ENCODE measurements at places on chromosomes 7 and 10.

GRCh38 chr10:45418849-45419675 is 45.0 kb downstream of the ALOX5 start:
- DNase-seq: peak; percentile 74

DNA sequence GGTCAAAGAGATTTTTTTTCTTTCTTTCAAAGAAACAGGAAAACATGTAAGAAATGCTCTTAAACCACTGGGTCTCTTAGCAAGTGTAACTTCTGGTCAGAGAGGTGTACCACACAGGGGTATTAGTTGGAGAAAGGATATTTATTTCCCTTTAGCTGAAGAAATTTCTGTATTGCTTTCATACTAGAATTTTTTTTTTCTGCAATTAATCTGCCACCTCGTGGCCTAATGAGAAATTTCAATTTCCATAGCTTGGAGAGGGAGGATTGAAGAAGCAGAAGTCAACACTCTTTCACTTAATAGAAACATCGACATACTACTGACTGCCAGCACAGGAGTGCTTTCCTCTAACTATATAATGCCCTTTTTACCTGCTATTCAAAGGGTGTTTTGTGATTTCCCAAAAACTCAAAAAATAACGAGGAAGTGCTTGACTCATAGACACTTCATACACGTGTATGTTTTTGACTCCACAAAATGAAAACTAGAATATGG is 177.6 kb upstream of the NAMPT start:
- DNase-seq: peak; percentile 60

DNA sequence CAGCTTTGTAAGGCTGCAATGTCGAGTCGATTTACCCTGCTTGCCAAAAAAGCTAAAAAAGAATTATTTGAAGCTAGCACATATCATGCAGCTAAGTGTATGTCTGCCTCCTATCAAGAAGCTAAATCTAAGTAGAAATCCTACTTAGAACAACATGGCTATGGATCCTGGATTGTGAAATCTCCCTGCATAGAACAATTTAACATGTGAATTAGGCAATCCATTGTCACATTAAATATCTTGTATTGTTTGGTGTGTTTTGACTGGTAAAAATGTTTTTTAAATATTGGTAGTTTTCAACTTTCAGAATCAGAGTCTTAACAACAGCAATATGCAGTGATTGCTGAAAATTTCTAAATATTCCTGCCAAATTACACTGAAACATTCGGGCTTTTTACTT is 73.3 kb downstream of the SKIDA1 start:
- no peak for DNase-seq

DNA sequence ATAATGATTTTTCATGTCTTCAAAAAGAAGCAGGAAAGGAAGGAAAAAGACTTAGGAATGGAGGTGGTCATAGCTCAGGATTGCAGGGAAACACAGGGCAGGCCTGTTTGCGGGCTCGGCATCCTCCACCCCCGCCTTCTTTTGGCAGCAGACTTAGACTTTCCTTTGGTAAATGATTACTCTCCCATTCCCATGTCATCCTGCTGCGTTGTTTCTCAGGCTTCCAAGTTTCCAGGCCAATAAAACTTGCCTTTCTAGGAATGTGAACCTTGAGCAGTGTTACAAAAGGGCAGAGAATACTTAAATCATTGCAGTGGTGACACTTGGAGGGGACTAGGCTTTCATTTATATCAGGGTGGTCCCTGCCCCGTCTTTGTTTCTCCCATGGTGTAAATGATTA is 34.0 kb upstream of the DGKB start:
- DNase-seq: no peak

DNA sequence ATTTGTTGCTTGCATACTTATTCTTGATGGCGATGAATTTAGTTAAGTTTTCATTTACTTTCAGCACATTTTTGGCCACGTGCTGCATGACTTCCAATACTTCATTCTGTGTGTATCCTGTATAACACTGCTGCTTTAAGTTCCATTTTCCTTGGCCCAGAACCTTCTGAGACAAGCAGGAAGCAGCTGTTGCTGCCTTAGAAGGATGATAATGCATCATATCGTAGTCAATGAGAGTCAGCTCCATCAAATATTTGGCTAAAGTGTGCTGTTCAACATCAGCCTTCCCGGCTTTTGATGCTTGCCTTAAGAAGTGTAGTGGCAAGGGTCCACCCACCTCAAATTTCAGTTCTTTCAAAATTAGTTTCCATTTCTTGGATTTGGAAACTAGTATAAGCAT is 59.2 kb upstream of the GLCCI1 start:
- no peak for DNase-seq

- DNase-seq: no peak
Measured at GRCh38 chr10:15486404-15486803, 115.3 kb upstream of the FAM171A1 start.

- no peak for DNase-seq
Measured at GRCh38 chr7:114916261-114916892, 5.5 kb upstream of the MDFIC start.

DNA sequence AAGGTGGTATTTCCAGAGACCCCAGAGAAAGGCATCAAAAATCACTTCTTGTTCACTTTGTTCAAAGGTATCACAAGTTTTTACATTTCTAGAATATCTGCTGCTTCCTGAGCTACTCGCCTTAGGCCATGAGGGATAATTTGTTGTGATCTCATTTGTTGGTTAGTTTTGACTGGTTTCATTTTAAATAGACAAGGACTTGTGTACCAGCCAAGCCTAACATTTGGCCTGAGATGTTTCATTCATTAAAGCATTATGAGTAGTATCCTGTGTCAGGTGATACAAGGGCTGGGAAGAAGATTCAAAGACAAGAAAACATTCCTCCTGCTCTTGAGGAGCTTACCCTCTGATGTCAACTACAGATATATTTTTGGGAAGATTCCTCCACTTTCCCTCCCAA is 170.3 kb upstream of the FAM171A1 start:
- DNase-seq: no peak

- DNase-seq: no peak
Measured at GRCh38 chr7:8444468-8444769, 11.0 kb downstream of the NXPH1 start.

DNA sequence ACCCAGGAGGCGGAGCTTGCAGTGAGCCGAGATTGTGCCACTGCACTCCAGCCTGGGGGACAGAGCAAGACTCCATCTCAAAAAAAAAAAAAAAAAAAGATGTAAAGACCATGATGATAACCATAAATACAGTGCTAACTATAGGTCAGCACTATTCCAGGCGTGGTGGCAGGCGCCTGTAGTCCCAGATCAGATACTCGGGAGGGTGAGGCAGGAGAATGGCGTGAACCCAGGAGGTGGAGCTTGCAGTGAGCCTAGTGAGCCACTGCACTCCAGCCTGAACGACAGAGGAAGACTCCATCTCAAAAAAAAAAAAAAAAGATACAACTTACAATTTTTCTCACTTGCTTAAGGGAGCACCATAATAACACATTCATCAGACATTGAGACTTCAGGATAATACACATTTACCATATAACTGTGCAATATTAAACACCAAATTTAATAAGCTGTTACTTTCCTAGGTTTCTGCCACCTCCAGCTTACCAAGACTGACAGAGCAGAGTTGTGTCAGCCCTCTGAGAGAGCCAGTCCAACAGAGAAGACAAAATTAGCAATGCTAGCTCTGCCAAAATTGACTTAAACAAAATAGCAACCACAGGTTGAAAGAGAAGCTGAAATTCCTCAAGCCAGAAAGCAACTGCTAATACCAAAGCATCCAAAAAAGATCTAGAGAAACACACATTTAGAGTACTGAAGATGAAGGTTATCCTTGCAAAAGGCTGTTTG is 8.2 kb downstream of the DNA2 start:
- peak; percentile 7 for DNase-seq

GRCh38 chr10:44911081-44911540 is at the start of gene TMEM72:
TMEM72 (plus strand) TSS chr10:44911337; CDS start chr10:44911513, 176 bp downstream.
- peak; percentile 54 for DNase-seq

DNA sequence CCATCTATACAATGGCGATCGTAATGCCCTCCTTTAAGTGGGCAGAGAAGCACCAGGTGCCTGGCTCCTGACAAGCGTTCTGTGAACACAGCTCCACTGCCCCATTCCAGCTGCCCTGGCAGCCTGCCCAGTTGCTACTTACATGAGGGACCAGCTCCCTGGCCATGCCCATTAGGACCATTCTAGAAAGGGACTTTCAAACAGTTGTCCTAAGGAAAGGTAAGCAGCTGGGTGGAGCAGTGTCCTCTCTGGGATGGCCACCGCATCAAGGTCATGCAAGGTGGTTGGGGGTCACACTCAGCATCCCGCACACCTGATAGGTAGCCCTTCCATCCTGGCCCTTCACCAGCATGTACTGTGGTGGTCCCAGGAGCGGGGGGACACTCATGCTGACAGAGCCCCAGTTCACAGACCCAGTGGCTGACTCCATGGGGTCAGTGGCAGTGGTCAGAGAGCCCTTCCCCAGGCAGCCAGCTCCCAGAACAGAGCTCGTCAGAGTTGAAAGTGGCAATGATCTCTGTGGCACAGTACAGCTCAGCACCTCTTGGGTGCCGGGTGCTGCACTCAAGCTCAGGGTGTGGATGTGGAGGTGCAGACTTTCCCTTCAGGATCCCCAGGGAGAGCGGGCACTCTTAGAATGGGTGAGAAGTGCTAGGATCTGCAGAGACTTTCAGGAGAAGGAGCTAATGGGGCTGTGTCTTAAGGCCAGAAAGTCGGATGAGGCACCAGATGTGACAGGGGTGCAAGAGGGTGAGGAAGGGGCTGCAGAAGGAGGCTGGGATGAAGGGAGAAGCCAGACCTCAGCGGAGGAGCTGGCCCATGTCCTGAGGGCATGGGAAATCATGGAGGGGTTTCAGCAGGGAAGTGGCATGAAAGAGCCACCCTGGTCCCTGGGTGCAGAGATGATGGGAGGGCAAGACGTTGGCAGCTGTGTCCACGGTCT is 10.9 kb downstream of the MMRN2 start:
- DNase-seq: no peak

DNA sequence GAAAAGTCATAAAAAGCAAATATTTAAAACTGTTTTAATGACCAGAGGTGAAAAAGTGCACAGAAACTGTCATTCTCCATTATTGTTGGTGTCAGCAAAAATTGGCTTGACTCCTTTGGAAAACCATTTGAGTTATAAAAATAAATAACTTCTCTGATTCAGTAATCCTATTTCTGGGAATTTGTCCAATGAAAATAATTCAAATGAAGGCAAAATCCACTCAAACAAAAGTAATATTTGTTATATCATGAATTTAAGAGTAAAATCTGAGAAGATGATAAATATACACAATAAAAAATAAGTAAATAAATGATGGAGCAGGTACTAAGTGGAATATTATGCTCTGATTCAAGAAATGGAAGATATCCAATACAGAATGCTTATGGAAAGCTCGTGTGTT is 326.6 kb upstream of the KLF6 start:
- DNase-seq: no peak

GRCh38 chr7:158944195-158944594 is 87.8 kb downstream of the DYNC2I1 start:
- no peak for DNase-seq

DNA sequence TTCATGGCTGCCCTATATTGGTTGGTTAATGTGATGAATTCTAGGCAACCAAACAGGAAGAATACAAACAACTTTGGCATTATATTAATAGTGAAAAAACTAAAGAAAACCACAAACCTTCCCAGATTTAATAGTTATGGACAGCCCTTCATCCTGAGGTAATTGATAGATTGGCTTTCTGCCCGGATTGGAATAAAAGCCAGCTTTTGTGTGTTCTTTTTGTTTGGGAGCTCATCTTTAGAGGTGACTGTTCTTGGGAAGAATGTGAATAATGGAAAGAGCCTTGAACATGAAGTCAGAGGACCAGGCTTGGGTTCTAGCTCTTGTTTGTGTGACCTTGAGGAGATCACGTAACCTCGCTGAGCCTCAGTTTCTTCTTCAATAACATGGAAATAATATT is 92.3 kb downstream of the VTI1A start:
- no peak for DNase-seq

DNA sequence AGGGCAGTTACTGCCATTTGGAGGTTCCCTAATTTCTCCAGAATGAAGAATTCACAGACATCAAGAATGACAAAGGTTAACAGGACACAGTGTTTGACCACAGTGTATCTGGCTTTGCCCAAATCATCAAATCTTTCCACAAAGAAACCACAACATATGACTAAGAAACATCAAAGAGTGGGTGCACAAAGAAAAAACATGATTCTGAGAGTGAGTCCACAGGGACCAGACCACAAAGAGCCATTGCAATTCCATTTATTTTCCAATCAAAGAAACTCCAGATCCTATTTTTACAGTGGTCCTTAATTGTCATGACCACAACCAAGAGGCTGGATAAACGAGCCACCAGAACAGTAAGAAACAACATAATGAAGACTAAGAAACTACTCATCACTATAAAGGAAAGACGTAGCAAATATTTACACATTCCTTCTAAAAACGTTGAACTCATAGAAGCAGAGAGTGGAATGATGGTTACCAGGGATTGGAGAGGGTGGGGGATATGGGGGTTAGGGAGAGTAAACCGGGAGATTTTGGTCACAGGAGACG is 286.5 kb downstream of the DOCK4 start:
- DNase-seq: no peak

- DNase-seq: no peak
Measured at GRCh38 chr7:46625032-46625431, 704.0 kb upstream of the IGFBP3 start.

GRCh38 chr10:1255118-1255517 is 198.9 kb downstream of the WDR37 start:
- no peak for DNase-seq

- DNase-seq: peak; percentile 58
Measured at GRCh38 chr10:30751678-30752331, 122.3 kb upstream of the LYZL2 start.

GRCh38 chr10:114526126-114526503 is 121.8 kb upstream of the AFAP1L2 start:
- no peak for DNase-seq

DNA sequence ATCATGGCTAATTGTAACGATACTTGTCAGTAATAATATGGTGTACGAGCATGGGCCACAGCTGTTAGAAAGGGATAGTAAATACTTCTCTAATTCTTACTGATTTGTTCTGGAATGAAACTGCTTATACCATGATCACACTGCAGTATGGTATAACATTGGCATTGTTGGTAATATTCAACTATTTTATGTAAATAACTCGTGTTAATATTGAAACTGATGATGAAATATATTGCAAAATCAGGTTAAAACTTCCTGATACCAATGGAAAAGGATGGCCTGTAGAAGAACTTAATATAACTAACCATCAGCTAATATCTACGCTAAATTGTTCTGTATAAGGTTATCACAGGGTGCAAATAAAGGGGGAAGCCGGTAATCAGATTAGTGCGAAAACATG is 10.3 kb downstream of the OR2A14 start:
- DNase-seq: no peak

DNA sequence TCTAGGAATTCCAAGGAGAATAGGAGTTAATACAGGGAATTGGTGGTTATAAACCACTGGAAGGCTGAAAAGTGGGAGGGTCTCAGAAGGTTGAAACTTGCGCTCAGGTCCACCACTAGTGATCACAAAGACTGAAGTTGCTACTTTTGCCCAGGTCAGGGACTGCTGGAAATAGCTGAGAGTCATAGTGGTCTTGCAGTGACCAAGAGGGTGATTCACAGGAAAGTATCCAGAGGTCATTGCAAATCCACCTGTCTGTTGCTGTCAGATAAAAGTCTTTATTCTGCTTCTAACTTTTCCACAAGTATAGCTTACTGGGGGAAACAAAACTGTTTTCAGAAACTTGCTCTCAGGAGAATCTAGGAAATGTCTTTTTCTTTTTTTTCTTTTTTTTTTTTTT is 211.5 kb upstream of the PRSS1 start:
- DNase-seq: no peak

- DNase-seq: peak; percentile 56
Measured at GRCh38 chr7:128352153-128352537, 8.4 kb upstream of the RBM28 start.

GRCh38 chr10:129958148-129958628 is 5.9 kb downstream of the EBF3 start:
- DNase-seq: no peak

GRCh38 chr7:84218681-84219080 is 24.1 kb upstream of the SEMA3A start:
- no peak for DNase-seq
